ENCODE measurements at places on chromosomes 1 and 21.
A peak's percentile ranks its signal among the peaks of the same experiment; 100 is the strongest.

DNA sequence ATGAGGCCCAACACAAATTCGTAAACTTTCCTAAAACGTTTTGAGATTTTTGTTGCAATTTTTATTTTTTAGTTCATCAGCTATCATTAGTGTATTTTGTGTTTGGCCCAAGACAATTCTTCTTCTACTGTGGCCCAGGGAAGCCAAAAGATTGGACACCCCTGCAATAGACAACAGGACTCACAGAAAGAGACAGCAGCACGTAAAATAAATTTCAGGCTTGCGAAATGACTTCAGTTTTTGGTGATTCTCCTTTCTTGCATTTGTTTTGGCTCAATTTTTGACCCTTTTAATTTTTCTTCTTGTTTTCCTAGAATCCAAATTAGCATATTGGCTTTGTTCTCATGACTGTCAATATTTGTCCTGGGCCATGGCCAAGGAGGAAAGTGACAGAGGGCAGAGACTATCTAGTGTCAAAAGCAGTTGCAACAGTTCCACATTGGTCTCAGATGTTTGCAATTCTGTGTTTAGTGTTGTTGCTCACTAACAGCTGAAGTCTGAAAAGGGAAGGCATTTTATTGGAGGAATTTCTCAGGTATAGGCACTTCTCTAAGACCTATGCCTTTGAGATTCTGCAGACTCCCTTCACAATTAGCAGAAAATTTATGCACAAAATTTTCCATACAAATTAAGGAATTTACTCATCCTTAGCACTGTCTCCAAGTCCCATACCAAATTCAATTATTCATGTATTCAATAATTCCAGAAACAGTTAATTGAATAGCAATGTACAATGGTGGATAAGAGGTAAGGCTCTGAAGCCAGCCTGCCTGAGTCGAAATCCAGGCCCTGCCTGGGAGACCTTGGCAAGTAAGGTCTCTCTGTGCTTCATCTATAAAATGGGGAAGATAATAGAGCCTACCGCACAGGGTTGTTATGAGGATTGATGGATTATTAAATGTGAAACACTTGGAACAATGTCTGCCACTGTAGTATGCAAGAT is 160.9 kb upstream of the IVNS1ABP start:
- DNase-seq: no peak

GRCh38 chr21:14591882-14592281 is 45.8 kb upstream of the SAMSN1 start:
- DNase-seq: no peak

DNA sequence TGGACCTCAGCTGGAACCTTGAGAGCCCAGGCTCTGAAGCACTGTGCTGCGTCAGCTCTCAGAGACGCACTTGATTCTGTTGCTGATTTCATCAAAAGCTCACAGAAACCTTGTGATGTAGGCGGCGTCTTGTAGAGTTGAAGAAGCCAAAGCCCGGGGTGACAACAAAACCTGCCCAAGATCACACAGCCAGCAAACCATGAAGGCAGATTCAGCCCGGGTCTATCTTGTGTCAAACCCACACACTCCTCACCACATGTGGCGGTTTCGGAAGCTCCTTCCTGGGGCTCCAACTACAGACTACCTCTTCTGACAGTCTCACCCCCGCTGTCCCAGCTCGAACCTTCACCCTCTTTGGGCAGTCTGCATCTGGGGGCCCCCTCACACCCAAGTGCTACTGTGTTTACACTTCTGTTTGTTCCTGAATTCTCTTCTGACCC is 50.4 kb downstream of the TENT5C start:
- peak; percentile 92 for DNase-seq

DNA sequence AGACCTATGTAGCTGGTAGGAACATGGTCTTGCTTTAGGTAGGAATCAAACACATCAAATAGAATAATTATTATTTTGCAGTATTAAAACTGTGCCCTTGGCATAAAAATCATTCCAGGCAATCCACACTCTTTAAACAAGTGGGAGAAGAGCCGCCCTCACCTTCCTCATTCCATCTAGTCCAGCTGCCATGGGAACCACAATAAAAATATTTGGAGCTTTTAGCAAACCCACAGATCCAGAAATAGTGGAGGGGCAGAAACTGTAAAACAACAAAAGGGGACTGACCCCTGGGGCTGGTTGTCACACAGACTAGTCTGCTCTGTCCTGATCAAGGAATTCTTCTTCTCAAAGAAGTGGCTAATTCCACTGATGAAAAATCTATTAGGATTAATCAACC is 61.6 kb downstream of the PTPRC start:
- DNase-seq: no peak

DNA sequence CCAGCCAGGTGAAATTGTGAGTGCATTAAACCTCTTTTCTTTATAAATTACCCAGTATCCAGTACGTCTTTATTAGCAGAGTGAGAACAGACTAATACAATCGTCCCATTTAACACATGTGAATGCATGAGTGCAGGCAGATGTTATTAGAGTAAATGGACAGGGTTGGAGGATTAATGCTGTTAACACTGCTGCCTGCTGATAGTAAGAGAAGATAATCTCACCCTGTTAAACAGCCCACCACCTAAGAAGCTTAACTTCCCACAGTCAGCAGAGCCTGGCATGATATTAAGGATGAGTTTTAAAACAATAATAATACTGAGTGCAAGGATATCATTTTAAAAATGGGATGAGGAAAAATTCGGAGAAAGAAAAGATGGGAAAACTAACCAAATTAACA is 181.4 kb upstream of the LHX8 start:
- no peak for DNase-seq

GRCh38 chr1:63772876-63773275 is 941 bp upstream of the ROR1 start:
- DNase-seq: no peak

DNA sequence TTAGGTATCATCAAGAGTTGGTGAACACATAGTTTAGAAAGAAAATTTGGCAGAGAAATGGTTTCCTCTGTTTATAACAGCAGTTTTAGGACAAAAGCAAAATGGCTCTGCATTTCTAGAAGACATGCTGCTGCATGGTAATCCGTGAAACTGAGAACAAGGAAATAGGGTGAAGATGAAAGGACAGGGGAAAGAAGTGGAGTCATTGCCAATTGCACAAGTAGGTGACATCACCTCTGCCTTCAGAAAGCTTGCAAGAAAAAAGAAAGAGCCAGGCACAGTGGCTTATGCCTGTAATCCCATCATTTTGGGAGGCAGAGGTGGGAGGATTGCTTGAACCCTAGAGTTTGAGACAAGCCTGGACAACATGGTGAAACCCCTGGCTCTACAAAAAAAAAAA is 217.6 kb downstream of the LMX1A start:
- no peak for DNase-seq

DNA sequence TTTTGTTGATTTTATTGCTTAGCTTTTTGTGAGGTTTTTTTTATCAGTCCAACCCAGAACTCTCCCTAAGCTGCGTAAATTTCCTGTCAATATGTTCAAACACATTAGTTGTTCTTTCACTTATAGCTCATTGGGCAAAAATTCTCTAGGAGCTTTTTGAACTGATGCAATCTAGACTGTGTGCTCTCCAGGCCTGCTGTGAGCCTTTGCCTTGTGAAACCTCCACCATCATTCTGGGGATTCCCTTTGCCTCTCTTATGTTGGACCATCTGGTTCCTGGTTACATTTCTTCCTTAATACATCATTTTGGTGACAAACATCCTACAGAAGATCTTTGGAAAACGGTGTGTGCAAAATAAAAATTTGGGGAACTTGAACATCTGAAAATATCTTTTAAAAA is 247.2 kb downstream of the LRRC7 start:
- DNase-seq: no peak

- DNase-seq: no peak
These were observed 165.8 kb downstream of the ST6GALNAC3 start for GRCh38 chr1:76240316-76240715.
